AG04450 (cell line): ENCODE measurements at places on chromosomes 3 and 15.
A peak's percentile ranks its signal among the peaks of the same experiment; 100 is the strongest.

DNA sequence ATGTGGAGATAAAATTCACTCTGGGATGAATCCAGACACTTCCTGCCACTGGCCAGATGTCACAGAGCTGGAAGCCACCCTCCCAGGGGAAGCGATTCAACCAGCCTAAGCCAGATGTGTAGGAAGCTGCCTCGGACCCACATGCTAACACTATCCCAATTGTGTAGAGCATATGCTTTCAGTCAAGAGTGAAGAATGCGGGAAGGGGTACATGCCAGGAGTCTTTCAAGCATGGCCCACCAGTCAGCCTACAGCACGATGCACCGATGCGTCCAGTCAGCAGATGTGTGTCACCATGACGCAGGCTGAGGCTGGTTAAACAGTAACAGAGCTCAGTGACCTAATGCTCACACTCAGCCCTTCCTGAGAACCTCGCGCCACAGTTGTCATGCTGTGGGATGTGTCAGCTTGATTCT, 38.8 kb upstream of the BNC1 start:
- DNase-seq = peak; percentile 76

DNA sequence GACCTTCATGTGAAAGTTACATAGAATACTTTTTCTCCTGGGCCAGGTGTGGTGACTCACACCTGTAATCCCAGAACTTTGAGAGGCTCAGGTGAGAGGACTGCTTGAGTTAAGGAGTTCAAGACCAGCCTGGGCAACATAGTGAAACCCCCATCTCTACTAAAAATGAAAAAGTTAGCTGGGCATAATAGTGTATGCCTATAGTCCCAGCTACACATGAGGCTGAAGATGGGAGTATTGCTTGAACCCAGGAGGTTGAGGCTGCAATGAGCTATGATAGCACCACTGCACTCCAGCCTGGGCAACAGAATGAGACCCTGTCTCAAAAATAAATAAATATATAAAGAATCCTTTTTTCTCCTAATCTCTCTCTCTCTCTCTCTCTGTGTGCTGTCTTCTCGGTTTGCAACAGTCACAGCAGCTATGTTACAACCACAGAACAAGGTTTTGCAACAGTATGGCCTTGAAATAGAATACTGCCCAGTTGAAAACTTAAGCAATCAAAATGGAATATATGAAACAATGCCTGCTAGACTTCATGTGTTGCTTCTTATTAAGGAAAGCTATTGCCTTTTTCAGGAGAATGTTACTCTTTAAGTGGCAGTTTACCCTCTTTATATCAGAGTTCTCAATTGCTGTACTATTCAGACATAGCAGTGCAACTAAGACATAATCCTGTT, 12.3 kb upstream of the DENND4A start:
- no peak for DNase-seq

GRCh38 chr3:113910966-113911365, 36.8 kb upstream of the ZDHHC23 start:
- DNase-seq = no peak

GRCh38 chr3:178381971-178382448, 154.2 kb upstream of the KCNMB2 start:
- no peak for DNase-seq

DNA sequence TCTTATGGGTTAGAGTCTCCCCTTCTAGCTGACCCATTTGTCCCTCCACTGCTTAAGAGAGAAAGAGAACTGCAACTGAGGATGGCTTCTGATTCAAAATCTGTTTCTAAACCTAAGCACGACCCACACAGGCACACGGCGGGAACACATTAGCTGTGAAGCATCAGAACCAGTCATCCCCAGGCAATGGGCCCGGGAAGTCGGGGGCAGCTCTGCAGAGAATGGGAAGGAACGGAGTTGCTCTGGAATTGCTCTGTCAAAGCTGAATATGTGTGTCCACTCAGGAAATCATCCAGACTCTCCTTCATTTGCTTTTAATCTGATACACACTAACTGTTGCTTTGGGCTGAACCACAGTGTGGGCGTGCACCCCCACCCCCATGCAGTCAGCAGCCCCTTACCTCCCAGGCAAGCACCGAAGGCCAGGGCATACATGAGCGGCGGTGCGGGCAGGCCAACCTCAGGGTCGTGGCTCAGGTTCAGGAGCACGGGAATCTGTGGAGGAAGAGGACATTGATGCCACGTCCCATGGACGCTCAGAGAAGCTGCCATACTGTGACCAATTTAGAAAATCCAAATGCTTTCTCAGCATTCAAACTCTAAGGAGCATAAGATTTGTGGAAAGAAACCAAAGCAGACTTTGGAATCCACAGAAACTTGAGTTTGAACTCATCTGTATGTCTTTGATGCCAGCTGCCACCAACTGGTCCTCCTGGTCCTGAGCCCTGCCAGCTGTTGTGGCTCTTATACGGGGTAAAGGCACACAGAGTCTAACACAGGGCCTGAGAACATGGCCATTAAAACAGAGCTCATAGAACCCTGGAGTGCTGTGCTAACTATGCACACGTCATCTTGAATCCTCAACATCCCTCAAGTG, 247.9 kb downstream of the OCA2 start:
- no peak for DNase-seq

DNA sequence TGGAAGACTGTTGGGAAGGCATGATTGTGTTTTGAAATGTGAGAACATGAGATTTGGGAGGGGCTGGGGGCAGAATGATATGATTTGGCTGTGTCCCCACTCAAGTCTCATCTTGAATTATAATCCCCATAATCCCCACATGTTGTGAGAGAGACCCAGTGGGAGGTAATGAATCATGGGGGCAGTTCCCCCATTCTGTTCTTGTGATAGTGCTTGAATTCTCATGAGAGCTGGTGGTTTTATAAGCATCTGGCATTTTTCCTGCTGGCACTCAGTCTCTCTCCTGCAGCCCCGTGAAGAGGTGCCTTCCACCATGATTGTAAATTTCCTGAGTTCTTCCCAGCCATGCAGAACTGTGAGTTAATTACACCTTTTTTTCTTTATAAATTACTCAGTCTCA, 430.5 kb downstream of the OTOL1 start:
- DNase-seq = no peak

- DNase-seq = no peak
Measured at GRCh38 chr15:78691167-78691850, 50.3 kb upstream of the CHRNB4 start.

- DNase-seq = no peak
Measured at GRCh38 chr3:23873941-23874340, 42.8 kb downstream of the NKIRAS1 start.

DNA sequence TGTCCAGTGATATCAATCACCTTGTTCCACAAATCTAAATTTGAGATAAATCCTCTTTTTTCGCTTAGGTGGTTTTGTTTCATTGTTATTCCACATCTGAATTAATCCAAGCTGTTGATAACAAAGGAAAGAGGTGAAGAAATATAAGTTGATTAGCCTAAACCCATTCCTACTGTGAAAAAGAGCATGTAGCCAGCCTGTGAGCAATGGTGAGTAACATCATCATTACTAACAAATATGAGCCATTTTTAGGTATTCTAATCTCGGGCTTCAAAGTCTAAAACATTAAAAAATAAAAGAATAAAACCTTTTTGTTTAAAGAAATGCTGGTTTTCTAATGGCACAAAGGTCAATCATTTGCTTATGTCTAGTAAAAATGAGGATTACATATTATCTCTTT, 52.1 kb upstream of the P3H2 start:
- DNase-seq = no peak

- DNase-seq = no peak
Measured at GRCh38 chr15:101122266-101122665, 129.6 kb downstream of the CHSY1 start.

- DNase-seq = no peak
Measured at GRCh38 chr15:37425541-37425940, 325.2 kb upstream of the MEIS2 start.

GRCh38 chr3:105806359-105806758, 62.5 kb downstream of the CBLB start:
- no peak for DNase-seq

- DNase-seq = no peak
Measured at GRCh38 chr3:191263850-191264249, 64.8 kb downstream of the OSTN start.

DNA sequence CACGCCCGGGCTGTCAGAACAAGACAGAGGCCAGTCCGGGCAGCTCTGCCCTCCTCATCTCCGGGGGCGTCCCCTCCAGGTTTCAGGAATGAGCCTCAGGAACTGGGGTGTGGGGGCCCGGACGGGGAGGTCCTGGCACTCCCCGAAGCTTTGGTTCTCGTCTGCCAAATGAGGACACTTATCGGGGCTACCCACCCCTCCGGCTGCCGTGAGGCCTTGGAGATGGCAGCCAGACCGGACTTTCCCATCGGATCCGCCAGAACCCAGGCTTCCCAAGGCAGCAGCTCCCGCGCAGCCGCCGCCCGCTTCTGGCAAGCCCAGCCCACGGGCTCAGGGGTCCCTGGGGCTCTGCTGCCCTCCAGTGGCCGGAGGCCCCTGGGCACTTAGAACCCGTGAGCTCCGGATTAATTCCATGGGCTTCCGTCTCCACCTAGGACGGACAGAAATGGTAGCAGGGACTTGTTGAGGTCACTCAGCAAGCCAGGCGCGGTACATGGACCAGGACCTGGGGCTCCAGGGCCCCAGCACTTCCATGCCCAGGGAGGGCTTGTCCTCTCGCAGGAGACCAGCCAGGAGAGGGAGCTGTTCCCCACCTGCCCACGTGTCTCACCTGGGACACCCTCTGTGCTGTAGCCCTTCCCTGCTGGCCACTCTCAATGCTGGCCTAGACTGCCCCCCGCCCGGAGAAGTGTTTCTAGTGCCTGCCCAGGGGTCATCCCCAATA, 89.4 kb downstream of the LINGO1 start:
- DNase-seq = peak; percentile 64

DNA sequence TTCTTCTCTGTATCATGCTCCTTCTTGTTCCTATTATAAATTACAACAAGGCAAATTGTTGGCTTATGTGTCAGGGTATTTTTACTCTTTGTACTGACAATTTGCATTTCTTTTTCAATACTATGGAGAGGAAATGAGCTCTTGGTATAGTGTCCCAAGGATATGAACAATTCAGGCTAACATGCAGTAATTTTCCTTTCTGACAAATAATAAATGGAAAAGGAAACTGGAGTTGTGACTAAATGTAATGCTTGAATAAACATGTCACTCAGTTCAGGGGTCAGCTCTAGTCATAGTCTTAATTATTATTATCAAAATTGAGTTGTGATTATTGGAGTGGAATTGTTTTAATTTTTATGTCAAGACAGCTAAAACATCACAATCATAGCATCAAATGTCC, 256.0 kb upstream of the ZPLD1 start:
- no peak for DNase-seq

GRCh38 chr3:68779261-68779660, 153.1 kb downstream of the TAFA4 start:
- no peak for DNase-seq

- no peak for DNase-seq
Measured at GRCh38 chr3:53230041-53230621, 25.7 kb downstream of the TKT start.
